ENCODE measurements at places on chromosomes 12 and 14. TPM values are rescaled to one million over a fixed set of nuclear protein-coding genes. Genes with fewer than 3 reads are reported as not detected.

GRCh38 chr12:95605087-95605486 lies 53.8 kb upstream of the USP44 start:
- peak; percentile 57 for DNase-seq

GRCh38 chr14:75647640-75648039 lies 13.0 kb downstream of the ERG28 start:
- DNase-seq: no peak

DNA sequence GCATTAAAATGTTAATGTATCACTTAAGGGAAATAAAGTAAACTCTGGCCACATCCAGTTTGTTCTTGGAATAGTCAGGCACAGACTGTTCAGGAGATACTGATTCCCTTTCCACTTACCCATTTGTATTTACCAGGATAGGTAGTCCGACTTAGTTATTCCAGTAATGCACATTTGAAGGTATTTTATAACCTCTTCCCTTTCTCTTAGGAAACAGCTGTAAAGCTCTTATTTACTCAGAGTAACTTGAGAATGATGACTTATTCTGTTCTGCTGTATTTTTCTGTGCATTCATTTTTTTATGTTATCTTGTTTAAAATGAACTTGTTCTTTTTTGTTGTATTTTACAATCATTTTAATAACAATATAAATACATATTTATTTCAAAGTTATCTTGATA lies 78.0 kb downstream of the METTL25 start:
- DNase-seq: no peak

NFYB gene
- 11.7 TPM for total RNA-seq

GRCh38 chr12:4881266-4882064 lies 28.2 kb upstream of the KCNA1 start:
- peak; percentile 40 for DNase-seq

DNA sequence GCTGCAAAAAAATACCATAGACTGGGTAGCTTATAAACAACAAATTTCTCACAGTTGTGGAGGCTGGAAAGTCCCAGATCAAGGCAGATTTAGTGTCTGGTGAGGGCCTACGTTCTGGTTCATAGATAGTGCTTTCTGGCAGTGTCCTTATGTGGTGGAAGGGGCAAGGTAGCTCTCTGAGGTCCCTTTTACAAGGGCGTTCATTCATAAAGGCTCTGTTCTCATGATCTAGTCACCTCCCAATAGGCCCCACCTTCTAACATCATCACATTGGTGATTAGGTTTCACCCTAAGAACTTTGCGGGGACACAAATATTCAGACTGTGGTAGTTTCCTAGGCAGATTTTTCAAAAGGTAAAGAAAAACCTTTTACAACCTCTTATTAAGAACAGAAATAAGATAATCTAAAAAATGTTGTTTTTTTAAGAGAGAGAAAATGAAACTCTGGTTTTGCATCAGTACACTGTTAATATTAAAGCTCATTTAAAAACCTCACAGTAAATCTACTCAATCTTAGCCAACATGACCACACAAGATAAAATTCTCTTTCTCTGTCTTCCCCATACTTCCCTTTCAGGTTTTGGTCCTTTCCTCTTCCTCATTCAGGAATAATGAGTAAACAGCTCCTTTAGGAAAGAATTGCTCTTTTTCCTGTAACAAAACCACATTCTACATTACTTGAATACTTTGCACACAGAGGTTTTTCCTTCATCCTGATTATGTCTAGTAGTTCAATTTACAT lies 117.5 kb downstream of the UNC79 start:
- DNase-seq: no peak

GRCh38 chr12:28855761-28856310 lies 293.2 kb upstream of the FAR2 start:
- no peak for DNase-seq

- DNase-seq: no peak
Measured at GRCh38 chr14:92683041-92683440, 65.4 kb downstream of the LGMN start.

GRCh38 chr14:101494826-101495225 lies 66.5 kb upstream of the DIO3 start:
- DNase-seq: no peak

- DNase-seq: no peak
Measured at GRCh38 chr12:30755395-30755762, 628 bp upstream of the CAPRIN2 start.

DNA sequence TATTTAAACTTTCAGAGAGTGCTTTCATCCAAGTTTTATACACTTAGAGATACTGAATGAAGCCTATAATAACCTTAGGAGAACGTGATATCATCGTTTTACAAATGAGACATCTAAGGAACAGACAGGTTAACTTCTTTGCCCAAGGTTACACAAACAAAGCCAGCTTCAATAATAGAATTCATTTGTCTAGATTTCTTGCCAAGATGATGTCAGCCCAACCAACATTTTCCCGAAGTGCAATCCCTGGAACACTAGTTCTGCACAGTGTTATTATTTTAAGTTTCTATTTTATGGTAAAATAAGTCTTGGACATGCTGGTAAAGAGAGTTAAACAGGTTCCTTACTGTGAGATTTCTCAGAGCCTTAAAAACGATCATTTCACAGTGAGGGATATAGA lies 174.6 kb downstream of the SLC25A21 start:
- peak; percentile 47 for DNase-seq

DNA sequence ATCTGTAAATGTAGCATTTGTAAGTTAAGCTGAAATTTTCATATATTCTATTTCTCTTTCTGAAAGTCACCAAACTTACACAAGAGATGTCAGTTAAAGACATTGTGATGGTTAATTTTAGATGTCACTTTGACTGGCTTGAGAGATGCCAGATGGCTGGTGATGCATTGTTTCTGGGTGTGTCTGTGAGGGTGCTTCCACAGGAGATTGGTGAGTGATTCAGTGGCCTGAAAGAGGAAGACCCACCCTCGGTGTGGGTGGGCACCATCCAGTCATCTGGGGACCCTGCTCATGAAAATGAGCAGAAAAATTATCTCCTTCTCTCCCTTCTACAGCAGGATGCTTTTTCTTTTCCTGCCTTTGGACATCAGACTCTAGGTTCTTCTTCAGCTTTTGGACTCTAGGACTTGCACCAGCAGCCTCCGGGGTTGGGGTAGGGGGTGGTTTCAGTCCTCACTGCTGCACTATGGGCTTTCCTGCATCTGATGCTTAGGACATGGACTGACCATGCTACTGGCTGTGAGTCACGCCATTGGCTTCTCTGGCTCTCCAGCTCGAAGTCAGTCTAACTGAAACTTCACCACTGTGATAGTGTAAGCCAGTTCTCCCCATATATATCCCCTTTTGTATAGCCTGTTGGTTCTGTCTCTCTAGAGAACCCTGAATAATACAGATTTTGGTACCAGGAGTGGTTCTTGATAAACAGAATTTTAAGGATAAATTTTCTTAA lies 20.9 kb downstream of the PDE6H start:
- no peak for DNase-seq

DNA sequence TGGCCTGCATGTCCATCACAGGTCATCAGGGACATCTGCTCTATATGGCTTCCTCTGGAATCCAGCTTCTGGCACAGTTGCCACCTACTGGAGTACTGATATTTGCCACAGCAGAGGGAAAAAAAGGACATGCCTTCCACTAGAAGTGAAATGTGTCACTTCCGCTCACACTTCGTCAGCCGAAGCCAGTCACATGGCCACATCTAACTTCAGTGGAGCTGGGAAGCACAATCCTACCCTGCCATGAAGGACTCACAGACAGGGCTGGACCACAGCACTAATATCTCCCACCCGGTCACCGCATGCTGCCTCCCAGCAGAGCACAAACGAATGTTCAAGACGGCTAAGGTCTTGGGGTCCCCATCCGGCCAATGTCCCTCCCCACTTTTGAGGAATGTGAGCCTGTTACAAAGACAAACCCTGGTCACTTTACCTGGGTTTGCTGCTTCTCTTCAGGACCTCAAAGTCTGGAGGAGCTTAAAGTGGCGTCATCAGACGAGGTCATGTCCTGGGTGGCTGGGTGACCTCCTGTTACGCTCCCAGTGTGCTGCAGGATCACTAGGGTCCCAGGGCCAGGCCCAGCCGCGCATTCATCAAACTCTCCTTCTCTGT lies 98.6 kb downstream of the GCH1 start:
- peak; percentile 39 for DNase-seq

GRCh38 chr14:93239869-93240677 lies 33.0 kb downstream of the UBR7 start:
- peak; percentile 57 for DNase-seq

Measured in lung microvascular endothelial cell (primary cell).